ENCODE measurements at places on chromosomes 5 and 9. TPM values are rescaled to one million over a fixed set of nuclear protein-coding genes. Genes with fewer than 3 reads are reported as not detected.

NINJ1 gene
- 78.7 TPM for polyA plus RNA-seq

RABL6 gene
- 97.3 TPM for polyA plus RNA-seq

PCDHGB1 gene
- 0.52 TPM for polyA plus RNA-seq

AGXT2 gene
- polyA plus RNA-seq = 33.8 TPM

PLPP1 gene
- polyA plus RNA-seq = 54.7 TPM

DNA sequence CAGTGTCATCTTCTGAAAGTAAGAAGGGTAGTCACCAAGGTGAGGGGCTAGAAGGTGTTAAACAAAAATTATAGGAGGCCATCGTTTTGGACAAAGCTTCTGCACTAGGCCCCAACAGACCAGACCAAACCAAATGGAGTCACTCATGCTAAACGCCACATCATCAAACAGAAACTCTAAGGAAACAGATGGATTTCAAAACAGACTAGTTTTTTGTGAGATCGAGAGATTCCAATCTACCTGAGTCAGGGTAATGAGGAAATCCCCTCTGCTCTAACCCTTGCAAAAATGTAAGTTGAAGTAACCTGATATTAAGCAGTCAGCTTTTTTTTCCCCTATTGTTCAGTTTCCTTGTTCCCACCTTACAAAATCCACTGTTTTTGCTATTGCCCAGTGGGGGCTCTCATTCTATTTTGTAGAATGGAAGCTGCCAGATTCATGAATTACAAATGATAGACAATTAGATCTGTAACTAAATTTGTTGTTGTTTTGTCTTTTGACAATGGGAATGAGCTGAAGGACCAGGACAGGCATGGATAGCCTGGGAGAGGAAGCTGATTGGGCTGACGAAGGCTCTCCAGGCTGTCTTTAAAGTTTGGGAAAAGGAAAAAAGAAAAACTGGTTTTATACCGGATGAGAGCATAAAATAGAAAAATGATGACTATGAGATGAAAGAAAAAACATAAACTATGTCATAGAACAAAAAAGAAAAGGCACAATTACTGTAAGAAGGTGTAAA, 94.7 kb upstream of the ADAMTSL1 start:
- H3K27me3 ChIP-seq = no peaks in the 10 kb centered on the region
- no peak for DNase-seq
- no peak overlapping the region for H3K4me3 ChIP-seq
- H3K36me3 ChIP-seq = no peaks in the 10 kb centered on the region
- no peak overlapping the region for H3K27ac ChIP-seq

- H3K4me3 ChIP-seq = peak overlapping the region; percentile 65
- H3K36me3 ChIP-seq = peaks cover 2% of the 10 kb centered on the region
- peaks cover 12% of the 10 kb centered on the region for H3K4me1 ChIP-seq
- H3K27ac ChIP-seq = peak overlapping the region; percentile 93
These were observed 719 bp upstream of the ISCA1 start for GRCh38 chr9:86282979-86283535.

DNA sequence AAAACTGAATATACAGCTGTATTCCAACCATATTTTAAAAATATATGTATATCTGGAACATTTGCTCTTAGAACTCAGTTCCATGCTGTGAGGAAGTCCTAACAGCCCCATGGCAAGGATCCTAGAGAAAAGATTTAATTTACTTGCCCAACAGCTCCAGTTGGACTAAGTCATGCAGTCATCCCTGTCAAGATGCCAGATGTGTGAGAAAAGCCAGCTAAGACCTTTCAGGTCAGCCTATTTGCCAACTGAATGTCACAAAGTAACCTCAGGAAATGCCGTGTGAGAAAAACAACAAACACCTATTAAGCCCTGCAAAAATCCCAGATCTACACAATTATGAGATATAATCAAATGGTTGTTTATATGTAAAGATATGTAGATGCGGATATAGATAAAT, 416.3 kb downstream of the NR2F1-AS1 start:
- no peak overlapping the region for H3K4me3 ChIP-seq
- DNase-seq = no peak
- no peaks in the 10 kb centered on the region for H3K27me3 ChIP-seq

- H3K4me1 ChIP-seq = no peaks in the 10 kb centered on the region
- DNase-seq = peak; percentile 8
- no peaks in the 10 kb centered on the region for H3K27me3 ChIP-seq
- H3K4me3 ChIP-seq = no peak overlapping the region
These were observed 39.0 kb downstream of the RIGI start for GRCh38 chr9:32486839-32487562.

DNA sequence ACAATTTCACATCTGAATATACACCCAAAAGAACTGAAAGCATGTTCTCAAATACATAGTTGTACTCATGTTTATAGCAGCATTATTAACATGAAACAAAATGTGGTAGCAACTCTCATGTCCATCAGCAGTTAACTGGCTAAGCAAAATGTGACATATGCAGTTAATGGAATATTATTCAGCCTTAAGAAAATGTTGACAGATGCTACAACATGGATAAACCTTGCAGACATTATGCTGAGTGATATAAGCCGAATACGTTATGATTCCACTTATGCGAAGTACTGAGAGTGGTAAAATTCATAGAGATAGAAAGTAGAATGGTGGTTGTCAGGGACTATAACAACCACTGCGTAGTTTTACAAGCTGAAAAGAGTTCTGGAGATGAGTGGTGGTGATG, 1469.0 kb upstream of the ACO1 start:
- no peaks in the 10 kb centered on the region for H3K27me3 ChIP-seq
- H3K27ac ChIP-seq = no peak overlapping the region
- no peaks in the 10 kb centered on the region for H3K36me3 ChIP-seq
- no peaks in the 10 kb centered on the region for H3K4me1 ChIP-seq
- H3K4me3 ChIP-seq = no peak overlapping the region

DNA sequence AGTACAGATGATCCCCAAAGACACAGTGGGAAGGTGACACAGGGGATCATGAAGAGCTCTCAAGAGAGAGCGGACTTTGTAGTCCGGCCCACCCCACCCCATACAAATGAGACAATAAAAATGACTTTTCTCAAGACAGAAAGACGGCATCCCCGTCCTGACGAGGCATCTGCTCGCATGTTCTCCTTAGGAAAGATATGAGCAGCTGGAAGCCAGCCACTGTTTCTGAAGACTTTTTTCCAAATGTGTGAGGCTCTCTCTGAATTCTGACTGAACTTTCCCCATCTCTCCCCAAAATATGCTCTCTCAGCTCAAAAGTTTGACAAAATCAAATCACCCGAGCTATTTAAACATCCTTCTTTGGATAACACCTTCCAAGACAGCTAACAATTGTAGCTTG, 105.2 kb downstream of the RFK start:
- no peak overlapping the region for H3K4me3 ChIP-seq
- H3K36me3 ChIP-seq = peaks cover 35% of the 10 kb centered on the region
- DNase-seq = no peak
- peaks cover 2% of the 10 kb centered on the region for H3K4me1 ChIP-seq
- no peak overlapping the region for H3K27ac ChIP-seq
- H3K27me3 ChIP-seq = no peaks in the 10 kb centered on the region

DNA sequence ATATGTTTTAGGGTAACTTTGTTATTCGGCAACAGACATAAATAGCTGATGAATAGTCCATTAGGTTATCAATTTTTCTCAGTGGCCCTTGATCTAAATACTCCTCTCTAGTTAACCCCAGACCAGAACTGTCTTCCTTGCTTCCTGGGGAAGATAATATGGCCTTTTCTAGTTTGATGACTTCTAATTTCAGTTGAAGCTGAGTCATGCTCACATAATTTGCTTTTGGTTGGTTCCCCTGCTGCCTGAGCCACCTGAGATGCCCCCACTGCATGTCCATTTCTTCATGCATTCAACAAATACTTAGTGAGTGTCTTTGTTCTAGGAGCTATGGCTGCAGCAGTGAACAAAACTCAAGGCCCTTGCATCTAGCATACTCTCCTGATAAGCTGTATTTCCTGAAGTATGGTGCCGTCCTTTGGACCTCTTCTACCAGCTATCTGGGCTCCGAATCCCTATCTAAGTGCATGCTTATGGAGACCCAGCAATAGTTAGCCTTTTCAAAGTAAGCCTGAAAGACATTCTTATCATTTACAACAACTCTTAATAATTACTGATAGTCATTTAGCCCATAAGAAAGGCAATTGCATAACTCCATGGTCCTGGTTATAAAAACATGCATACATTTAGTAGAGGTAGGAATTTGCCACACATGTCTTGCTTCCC, 84.5 kb upstream of the SLC12A2 start:
- no peaks in the 10 kb centered on the region for H3K27me3 ChIP-seq
- no peaks in the 10 kb centered on the region for H3K36me3 ChIP-seq
- no peak overlapping the region for H3K27ac ChIP-seq

- peaks cover 15% of the 10 kb centered on the region for H3K4me1 ChIP-seq
- DNase-seq = peak; percentile 28
- H3K27ac ChIP-seq = peak overlapping the region; percentile 86
These were observed 181.8 kb upstream of the ELL2 start for GRCh38 chr5:96143450-96143849.

- H3K4me3 ChIP-seq = no peak overlapping the region
- DNase-seq = no peak
- H3K27me3 ChIP-seq = peaks cover 59% of the 10 kb centered on the region
- no peak overlapping the region for H3K27ac ChIP-seq
These were observed 32.3 kb downstream of the HK3 start for GRCh38 chr5:176866707-176867310.

GRCh38 chr5:9888501-9888901, 258.4 kb upstream of the TAS2R1 start:
- H3K27me3 ChIP-seq = no peaks in the 10 kb centered on the region
- DNase-seq = no peak
- H3K27ac ChIP-seq = no peak overlapping the region
- no peaks in the 10 kb centered on the region for H3K4me1 ChIP-seq
- H3K4me3 ChIP-seq = no peak overlapping the region

GRCh38 chr5:169656125-169656901, 19.2 kb downstream of the DOCK2 start:
- no peaks in the 10 kb centered on the region for H3K27me3 ChIP-seq
- H3K27ac ChIP-seq = no peak overlapping the region
- H3K4me3 ChIP-seq = no peak overlapping the region
- no peaks in the 10 kb centered on the region for H3K36me3 ChIP-seq
- H3K4me1 ChIP-seq = no peaks in the 10 kb centered on the region
